T-helper 22 cell (primary cell): ENCODE measurements at places on chromosomes 7 and 10.

DNA sequence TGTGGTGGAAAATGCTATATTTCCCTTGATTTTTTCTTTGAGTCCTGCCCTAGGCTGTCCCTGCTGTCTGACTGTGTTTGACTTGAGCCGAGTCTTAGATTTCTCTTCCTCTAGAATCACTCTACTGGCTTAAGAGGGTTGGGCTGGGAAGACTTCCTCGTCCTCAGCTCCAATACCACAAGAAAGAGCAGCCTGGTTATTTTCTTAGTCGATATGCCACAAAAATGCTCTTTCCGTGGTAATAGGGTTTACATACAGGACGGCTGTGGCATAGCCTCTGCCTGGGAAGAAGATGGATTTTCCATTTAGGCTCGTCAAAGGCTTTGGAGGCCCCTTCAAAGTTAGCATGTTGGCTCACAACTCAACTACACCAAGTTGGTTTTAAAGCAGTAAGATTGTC is 212.0 kb upstream of the IGFBP3 start:
- DNase-seq: no peak

DNA sequence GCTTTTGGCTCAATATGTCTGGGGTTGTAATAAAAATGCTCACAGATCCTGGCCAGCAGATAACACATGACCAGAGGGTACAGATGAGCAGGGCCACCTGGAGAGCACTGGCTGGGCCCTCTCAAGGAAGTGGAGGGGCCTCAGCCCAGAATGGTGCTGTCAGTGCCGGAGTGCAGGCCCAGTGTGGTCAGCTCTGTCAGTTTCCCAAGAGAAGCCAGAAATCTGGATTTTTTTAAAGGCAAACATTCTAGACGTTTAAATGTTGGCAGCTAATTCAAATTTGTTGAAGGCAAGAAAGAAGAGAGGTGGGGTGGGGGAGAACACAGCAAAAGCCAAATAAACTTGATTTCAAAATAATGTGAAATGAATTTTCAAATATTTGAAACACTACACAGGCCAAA is 2.0 kb downstream of the C10orf105 start:
- no peak for DNase-seq

DNA sequence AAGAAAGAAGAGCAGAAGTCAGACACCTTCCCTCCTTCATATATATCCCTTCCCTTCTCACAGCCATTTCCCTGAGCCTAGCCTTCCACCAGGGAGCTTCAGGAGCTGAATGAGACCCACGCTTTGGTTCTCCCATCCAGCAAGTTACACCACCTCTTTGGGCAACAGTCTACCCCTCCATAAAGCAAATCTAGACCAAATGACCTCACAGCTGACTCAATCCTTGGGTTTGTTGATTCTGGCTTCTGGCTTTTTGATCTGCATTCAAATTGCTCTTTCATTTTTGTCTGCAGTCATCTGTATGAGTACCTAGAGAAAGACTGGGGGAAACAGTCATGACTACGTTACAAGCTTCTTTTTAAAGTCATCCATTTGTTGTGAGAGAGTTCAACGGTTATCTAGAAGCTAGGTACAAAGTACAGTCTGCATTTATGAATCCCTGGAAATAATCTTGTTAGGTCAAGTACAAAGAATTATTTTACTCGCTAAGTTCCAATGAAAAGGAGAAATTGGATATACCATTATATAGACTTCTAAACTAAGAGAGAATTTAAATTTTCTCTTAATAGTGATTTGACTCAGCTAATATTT is 86.3 kb downstream of the RAB11FIP2 start:
- DNase-seq: no peak

DNA sequence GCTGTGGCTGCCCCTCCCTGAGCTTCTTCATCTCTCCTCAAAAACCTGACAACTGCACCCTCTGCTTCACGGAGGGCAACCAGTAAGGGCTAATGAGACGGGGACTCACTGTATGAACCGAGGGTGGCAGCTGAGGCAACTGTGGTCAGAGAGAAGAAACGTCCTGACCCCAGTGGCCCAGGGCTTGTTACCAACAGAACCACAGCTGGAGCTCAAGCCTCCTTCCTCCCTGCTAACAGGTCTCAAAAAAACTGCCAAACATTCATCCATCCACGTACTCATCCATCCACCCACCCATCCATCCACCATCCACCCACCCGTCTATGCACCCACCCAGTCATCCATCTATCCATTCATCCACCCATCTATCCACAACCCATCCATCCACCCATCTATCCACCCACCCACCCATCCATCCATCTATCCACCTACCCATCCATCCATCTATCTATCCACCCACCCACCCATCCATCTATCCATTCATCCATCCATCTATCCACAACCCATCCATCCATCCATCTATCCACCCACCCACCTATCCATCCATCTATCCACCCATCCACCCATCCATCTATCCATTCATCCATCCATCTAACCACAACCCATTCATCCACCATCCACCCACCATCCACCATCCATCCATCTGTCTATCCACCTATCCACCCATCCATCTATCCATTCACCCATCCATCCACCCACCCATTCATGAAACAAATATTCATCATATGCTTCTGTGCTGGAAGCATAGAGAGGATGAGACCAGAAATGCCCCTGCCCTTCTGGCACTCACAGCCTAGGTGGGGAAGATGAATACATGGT is 111.7 kb downstream of the PDGFA start:
- no peak for DNase-seq
